ENCODE measurements at places on chromosomes 12 and 14. TPM values are rescaled to one million over a fixed set of nuclear protein-coding genes. Genes with fewer than 3 reads are reported as not detected.

DNA sequence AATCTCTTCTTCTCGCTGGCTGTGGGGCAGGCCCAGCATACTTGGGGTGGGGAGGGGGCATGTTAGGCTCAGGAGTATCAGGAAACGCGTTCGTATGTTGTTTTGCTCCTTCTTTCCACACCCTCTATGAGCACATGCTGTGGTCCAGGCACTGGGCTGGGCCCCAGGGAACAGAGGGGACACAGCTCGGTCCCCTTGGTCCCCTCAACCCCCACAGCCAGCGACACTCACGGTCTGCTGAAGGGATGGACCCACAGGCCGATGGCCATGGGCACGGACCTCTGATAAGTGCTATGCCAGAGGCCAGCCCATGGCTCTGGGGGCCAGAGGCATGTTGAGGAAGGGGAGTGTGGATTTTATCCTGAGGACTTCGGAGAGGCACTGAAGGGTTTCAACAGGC, 6.2 kb downstream of the IFI27 start:
- H3K36me3 ChIP-seq = no peaks in the 10 kb centered on the region
- H3K4me1 ChIP-seq = peaks cover 31% of the 10 kb centered on the region
- H3K4me3 ChIP-seq = no peak overlapping the region
- H3K27ac ChIP-seq = no peak overlapping the region
- no peaks in the 10 kb centered on the region for H3K27me3 ChIP-seq
- DNase-seq = peak; percentile 48

KRT3 gene
- total RNA-seq = not detected

GRCh38 chr12:124433879-124434278, 133.5 kb downstream of the NCOR2 start:
- H3K27me3 ChIP-seq = no peaks in the 10 kb centered on the region
- no peak for DNase-seq
- peaks cover 63% of the 10 kb centered on the region for H3K36me3 ChIP-seq
- no peak overlapping the region for H3K4me3 ChIP-seq

DNA sequence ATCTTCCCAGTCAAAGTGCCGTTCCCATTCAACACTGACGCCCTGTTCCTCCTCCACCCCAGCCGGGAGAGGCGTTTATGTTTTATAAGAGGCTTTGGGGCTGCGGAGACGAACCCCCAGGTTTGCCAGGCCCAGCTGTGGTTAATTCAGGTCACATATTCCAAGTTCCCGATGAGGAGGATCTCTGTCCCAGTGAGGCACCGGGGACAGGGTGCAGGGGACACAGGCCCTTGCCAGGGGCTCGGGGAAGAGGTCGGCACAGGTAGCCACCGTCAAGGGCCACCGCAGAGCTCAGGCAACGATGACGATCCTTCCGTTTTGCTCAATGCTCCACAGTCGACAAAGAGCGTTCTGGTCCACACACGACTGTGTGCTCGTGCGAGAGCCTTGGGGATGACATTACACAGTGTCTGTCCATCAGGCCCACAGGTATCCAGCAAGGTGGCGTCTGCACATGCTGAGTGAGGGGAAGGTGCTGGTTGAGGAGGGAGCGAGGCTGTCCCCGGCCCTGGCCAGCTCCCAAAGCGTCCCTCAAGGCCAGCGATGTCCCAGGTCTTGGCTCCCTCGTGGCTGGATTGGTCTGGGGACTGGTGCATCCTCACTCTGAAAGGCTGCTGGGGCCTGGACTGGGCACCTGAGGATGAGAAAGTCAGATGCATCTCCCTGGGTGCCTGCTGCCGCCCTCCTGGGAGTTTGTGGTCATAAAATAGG, 189.2 kb upstream of the C14orf180 start:
- DNase-seq = peak; percentile 37
- H3K4me1 ChIP-seq = peaks cover 6% of the 10 kb centered on the region
- no peak overlapping the region for H3K27ac ChIP-seq
- H3K27me3 ChIP-seq = peaks cover 11% of the 10 kb centered on the region
- no peak overlapping the region for H3K4me3 ChIP-seq

DNA sequence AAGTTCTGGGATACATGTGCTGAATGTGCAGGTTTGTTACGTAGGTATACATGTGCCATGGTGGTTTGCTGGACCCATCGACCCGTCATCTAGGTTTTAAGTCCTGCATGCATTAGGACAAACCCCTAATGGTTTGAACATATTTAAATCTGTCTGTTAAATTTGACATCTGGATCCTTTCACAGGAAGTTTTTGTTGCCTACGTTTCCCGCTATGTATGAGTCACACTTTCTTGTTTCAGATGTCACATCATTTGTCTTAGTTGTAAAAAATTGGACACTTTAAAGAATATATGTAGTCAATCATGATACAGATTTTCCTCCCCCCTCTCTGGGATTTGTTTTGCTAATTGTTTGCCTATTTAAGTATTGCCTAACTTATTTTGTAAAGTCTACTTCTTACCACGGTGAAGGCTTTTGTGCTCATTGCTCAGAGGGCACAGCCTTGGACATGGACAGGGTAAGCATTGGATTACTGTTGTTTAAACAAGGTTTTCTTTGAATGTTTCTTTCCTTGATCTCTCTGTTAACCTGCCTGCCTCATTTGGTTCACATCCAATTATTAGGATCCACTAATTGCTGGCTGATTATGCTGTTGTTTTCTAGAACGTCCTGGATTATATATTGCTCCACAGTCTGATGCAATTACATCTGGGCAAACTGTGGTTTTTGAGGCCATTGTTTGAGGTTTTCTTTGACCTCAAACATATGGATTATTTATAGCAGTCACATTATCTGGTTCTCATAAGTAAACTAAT, 1441.4 kb downstream of the AACS start:
- H3K27ac ChIP-seq = no peak overlapping the region
- H3K27me3 ChIP-seq = no peaks in the 10 kb centered on the region
- H3K36me3 ChIP-seq = no peaks in the 10 kb centered on the region
- no peaks in the 10 kb centered on the region for H3K4me1 ChIP-seq
- no peak overlapping the region for H3K4me3 ChIP-seq
- no peak for DNase-seq

SERPINA10 gene
- total RNA-seq = not detected

DNA sequence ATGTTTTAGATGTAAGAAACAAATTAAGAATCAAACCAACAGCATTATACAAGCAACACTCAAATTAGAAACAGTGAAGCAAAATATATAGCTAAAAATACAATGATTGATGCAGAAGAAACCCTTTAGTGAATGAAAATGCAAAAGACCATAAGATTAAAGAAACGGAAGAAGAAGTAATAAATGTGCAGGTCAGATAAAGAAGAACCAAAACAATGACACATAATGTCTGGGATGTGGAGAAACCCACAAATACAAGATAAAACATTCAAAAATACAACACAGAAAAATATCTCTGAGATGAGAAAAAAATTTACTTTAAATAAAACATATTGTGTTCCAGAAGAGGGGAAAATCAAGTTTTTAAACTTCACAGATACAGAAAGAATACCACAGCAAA, 73.4 kb upstream of the AVPR1A start:
- no peak overlapping the region for H3K4me3 ChIP-seq
- no peaks in the 10 kb centered on the region for H3K27me3 ChIP-seq
- peaks cover 3% of the 10 kb centered on the region for H3K4me1 ChIP-seq
- no peaks in the 10 kb centered on the region for H3K36me3 ChIP-seq
- DNase-seq = no peak

- H3K36me3 ChIP-seq = peaks cover 17% of the 10 kb centered on the region
- H3K4me1 ChIP-seq = no peaks in the 10 kb centered on the region
- H3K27me3 ChIP-seq = no peaks in the 10 kb centered on the region
- DNase-seq = no peak
Observed at GRCh38 chr12:66321435-66321834, 19.1 kb downstream of the HELB start.

DNA sequence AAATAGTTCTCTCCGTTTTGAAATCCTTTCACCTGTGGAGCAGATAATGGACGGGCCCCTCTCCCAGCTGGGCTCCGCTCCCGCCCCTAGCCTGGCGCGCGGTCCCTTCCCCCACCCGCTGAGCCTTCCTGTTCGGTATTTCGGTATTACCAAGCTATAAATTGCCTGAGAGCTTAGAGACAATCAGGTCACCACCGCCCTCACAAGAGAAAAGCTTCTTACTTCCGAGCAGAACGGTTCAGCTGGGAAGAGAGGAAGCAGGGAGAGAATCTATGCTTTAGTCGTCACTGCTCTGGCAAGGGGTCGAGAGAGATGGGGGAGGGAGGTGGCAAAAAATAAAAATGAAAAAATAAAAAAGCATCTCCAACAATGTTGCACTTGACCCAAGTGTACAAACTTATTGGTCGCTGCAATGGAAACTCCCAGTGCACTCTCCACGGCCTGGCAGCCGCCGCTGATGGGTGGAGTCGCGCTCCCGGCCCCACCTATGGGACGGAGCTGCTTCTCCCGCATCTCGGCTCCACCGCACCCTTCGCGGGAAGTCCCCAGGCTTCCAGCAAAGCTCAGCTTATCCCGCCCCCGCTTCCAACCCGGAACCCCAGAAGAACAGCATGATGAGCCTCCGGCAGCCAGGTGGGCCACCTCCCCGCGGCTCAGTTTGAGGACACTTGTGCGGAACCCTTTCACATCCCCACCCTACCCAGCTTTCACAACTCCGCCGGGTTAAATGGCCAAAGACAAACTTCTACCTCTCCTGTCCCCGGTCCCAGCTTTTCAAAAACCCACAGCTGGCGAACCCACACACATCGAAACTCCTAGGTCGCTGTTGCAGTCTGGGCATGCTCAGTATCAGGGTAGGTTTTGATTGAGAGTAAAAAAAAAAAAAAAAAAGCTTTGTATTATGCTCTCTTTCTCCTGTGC, 832 bp upstream of the SYT1 start:
- no peaks in the 10 kb centered on the region for H3K36me3 ChIP-seq
- peak overlapping the region; percentile 48 for H3K4me3 ChIP-seq
- peaks cover 30% of the 10 kb centered on the region for H3K27me3 ChIP-seq
- peaks cover 21% of the 10 kb centered on the region for H3K4me1 ChIP-seq
- peak; percentile 61 for DNase-seq

DNA sequence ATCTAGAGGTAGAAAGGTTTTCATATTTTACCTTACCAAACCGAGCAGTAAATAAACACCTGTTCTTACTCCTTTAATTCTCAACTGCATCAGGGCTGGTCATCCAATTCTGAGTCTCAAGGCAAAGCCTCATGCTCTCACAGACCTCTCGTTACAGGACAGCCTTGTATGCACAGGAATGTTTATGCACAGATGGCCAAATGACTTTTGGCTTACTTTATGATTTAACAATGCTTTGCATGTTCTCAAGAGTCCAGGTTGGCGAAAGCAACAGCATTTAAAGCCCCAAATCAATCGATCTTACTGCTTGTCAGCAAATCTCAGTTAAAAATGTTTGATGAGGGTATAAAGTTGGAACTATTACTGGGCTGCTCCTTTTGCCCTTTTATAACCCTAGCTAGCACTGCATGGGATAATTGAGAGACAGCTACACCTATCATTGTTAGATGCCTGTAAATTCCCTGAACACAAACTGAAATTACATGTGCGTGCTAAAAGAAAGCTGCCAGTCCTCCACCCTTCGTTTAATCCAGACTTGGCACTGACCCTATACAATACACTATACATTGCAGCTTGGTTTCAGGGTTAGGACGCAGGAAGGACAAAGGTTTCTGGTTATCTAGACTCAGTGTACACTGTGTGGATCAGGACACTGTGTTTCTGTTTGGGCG, 63.6 kb downstream of the TMCC3 start:
- no peak for DNase-seq
- no peak overlapping the region for H3K27ac ChIP-seq
- no peaks in the 10 kb centered on the region for H3K27me3 ChIP-seq

- peaks cover 14% of the 10 kb centered on the region for H3K4me1 ChIP-seq
- no peaks in the 10 kb centered on the region for H3K36me3 ChIP-seq
- no peak for DNase-seq
- H3K27me3 ChIP-seq = peaks cover 8% of the 10 kb centered on the region
- no peak overlapping the region for H3K27ac ChIP-seq
- H3K4me3 ChIP-seq = no peak overlapping the region
Observed at GRCh38 chr12:131557078-131557709, 153.7 kb upstream of the SFSWAP start.

DDN gene
- not detected for total RNA-seq

DNA sequence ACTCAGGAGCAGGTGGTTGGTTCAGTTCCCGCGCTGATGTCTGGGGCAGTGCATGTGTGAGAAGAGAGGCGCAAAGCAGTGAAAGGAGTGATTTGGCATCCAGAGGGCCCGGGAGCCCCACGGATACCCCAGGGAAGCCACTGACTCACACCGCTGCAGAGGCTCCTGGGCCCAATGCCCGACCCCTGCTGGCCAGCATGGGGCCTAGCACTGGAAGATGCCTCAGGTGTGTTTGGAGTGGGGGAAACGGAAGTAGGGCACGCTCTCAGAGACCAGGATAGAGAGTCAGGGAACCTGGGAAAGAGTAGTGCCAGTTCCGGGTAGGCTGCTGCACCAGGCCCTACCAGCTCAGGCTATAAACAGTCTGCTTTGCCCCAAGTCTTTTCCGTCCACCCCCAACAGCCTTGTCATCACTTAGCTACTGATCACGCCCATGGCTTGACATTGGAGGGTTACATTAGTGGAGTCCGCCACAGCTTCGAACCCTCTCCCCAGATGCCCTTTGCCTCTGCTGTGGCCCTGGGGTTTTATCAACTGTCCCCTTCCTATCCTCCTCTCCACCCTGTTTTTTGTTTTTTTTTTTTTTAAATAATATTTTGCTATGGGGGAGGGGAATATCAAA, 9.5 kb upstream of the CSAD start:
- peak; percentile 79 for DNase-seq
- no peak overlapping the region for H3K4me3 ChIP-seq
- H3K27ac ChIP-seq = no peak overlapping the region
- H3K27me3 ChIP-seq = no peaks in the 10 kb centered on the region

GRCh38 chr12:127957001-127957660, 309.8 kb upstream of the TMEM132C start:
- H3K36me3 ChIP-seq = no peaks in the 10 kb centered on the region
- no peak for DNase-seq
- H3K4me1 ChIP-seq = no peaks in the 10 kb centered on the region
- H3K4me3 ChIP-seq = no peak overlapping the region
- H3K27me3 ChIP-seq = no peaks in the 10 kb centered on the region

GRCh38 chr12:109029411-109029810, 8.5 kb upstream of the SVOP start:
- DNase-seq = no peak
- no peaks in the 10 kb centered on the region for H3K36me3 ChIP-seq
- no peak overlapping the region for H3K4me3 ChIP-seq
- H3K4me1 ChIP-seq = no peaks in the 10 kb centered on the region

DNA sequence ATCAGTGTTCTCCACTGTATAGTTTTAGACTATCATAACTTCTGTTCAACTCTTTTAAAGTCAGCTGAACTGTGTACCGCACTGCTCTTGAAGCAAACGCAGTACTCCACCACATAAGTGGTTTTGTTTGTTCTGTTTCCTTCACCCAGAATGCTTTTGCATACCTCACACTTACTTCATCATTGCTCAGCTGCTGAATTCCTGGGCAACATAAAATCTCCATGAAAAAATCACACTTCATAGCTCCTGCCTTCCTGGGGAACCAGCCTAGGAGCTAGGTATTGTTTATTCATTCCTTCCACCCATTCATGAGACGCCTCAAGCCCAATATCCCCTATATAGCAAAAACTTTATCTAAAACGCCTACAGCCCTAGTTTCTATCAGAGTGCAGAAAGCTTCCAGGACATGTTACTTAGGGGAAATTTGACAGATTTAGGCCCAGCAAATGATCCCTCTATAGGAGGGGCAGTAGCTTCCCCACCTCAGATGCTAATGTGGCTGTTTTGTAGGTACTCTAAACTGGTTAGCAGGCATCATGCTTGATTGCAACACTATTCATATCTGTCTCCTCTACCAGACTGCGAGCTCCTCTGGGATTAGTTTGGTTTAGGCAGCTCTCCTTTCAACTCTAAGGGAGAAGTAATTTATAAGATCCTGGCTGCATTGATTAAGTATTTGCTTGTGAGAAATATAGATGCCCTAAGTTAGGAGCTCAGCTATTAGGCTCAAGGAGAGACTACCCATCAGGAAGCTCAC, 44.5 kb downstream of the LRRC9 start:
- no peaks in the 10 kb centered on the region for H3K27me3 ChIP-seq
- no peak overlapping the region for H3K4me3 ChIP-seq
- H3K36me3 ChIP-seq = no peaks in the 10 kb centered on the region
- no peaks in the 10 kb centered on the region for H3K4me1 ChIP-seq

All from suprapubic skin (tissue), 4 donors.